ENCODE measurements at places on chromosomes 4 and X.

DNA sequence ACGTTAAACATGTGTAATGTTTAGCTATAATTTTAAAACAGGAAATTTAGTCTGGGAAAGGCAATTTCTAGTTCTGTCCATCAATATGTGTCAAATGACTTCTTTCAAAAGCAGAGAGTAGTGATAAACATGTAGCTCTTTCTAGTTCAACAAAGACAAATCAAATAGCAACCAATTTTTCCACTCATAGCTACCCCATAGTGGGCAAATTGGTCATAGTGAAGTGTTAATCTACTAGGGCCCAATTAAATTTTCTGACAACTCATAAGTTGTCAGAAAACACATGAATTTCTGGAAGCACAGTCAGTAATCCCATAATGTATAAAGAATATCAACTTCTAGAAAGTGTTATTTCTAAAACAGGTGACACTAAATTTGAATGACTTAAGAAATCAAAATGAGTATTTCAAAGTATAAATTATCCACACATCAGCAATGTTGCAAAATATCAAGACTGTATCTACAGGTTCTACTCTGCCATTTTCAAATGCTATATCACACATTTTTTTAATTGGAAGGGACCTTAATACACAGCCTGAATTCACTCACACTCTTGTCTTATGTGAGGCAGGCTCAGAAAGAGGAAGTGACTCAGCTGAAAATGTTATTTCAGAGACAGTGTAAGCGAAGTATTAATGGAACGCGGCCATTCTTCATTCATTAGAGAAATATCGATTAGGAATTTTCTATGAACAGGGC is 7.7 kb downstream of the OCIAD2 start:
- no peak for DNase-seq

DNA sequence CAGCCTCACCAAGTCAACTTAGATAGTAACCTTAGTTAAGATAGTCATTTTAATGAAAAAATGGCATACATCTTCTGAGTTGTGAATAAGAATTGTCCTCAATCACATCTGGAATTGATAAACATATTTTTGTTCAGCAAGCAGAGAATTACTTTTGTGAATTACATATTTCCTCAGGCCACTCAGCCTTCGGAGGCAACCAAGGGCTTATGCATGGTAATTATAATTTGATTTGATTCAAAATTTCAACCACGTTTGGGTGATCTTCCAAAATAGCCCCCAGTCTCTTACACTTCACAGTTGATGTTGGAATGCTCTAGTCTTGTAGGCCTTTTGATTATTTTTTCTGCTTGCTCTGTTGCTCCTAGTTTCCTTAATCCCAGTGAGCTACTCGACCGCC is 63.4 kb downstream of the GALNTL6 start:
- DNase-seq, result no peak

GRCh38 chr4:184854673-184855072 is 28.9 kb upstream of the ACSL1 start:
- no peak for DNase-seq

- no peak for DNase-seq
These were observed 129.4 kb upstream of the ARSJ start for GRCh38 chr4:114108869-114109268.

DNA sequence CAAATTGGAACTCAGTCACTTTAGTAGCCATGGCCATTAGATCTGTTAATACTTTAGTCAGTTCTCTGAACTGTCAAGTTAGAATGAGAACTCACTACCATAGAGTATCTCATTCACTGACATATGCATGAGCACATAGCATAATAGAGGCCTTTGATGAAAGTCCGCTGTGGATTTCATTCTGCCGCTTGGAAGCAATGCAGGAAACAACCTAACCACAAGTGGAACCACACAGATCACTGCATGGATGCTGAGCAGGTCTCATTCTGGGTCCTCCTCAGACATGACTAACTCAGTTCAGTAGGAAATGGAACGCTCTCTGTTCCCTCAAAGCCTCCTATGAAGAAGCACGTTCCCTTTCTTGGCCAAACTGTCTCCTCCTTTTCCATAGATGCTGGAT is 1624.8 kb upstream of the TENM3 start:
- DNase-seq, result no peak

- no peak for DNase-seq
These were observed 4.2 kb upstream of the TMSB4X start for GRCh38 chrX:12970691-12971202.

- no peak for DNase-seq
These were observed 60.8 kb upstream of the TMEM33 start for GRCh38 chr4:41874398-41874797.

DNA sequence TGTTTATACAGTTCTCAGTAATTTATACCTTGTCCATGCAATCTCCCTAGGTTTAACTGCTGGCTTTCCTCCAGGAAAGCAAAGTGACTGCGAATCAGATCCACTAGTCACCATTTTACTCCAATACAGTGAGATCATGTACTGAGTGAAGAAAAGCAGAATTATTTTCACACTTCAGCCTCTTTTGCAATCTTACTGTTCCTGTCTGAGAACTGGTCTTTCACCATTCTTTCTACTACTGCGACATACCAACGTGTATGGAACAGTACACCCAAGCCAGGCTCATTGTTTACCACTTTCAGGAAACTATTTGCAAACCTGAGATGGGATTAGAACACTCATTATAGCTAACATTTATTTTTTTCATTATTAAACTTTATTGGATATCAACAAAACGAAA is 8.0 kb upstream of the MSL3 start:
- no peak for DNase-seq

DNA sequence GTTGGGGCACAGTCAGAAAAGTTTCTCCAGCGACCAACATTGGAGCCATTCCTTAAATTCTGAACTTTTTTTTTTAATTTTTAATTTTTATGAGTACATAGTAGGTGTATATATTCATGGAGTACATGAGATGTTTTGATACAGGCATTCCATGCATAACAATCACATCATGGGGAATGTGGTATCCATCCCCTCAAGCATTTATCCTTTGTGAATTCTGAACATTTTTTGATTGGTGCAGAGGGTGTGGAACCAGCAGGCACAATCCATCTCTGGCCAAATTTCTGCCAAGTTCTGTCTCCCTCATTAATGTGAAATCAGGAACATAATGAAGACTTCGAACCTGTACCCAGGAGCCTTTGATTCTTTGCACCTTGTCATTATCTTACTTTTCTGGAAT is 267.0 kb downstream of the FRMPD4 start:
- DNase-seq, result no peak

GRCh38 chr4:69531251-69531650 is 35.5 kb upstream of the UGT2B4 start:
- DNase-seq, result no peak

DNA sequence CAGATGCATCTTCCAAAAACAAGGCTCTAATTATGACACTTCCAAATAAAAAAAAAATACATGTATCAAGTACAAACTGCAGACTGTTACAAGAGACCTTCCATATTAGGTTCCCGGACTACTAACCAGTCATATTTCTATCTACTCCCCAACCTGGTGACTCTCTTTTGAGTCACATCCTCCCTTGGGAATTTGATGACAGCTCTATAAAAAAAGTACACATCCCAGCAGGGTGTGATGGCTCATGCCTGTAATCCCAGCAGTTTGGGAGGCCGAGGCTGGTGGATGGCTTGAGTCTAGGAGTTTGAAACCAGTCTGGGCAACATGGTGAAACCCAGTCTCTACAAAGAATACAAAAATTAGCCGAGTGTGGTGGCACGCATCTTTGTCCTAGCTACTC is 14.9 kb downstream of the RPGR start:
- DNase-seq, result no peak

- no peak for DNase-seq
These were observed 6.8 kb upstream of the SLC25A6 start for GRCh38 chrX:1398431-1399340.

DNA sequence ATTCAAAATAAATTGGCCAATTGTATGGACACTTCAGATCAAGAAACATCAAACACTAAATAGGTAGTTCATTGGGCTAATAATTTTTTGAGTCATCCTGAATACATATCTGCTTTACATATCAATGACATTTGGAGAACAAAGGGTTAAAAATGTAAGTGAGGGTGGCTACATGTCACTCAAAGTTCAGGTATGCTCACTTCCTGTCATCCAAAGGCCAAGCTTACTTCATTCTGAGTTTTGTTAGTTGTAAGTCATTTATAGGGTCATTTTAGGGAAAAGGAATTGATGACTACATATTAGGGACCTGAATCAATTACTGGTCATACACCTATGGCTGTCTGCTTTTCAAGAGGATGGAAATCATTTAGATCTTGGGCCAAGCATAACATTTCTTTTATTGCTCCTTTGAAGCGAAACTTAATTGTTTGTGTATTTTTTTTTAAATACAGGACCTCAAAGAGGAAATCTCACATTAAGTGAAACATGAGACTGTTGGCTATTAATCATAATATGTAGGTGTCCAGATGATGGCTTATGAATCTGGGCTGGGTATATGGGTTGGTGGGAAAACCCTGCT is 119.2 kb upstream of the LEF1 start:
- no peak for DNase-seq

- no peak for DNase-seq
These were observed 207.4 kb downstream of the TMA16 start for GRCh38 chr4:163701916-163702315.

- no peak for DNase-seq
These were observed 4.2 kb downstream of the PAK3 start for GRCh38 chrX:111100191-111100590.

- no peak for DNase-seq
These were observed 184.9 kb downstream of the KIT start for GRCh38 chr4:54842656-54843055.

- DNase-seq, result no peak
These were observed 148.1 kb downstream of the NWD2 start for GRCh38 chr4:37392521-37393255.

DNA sequence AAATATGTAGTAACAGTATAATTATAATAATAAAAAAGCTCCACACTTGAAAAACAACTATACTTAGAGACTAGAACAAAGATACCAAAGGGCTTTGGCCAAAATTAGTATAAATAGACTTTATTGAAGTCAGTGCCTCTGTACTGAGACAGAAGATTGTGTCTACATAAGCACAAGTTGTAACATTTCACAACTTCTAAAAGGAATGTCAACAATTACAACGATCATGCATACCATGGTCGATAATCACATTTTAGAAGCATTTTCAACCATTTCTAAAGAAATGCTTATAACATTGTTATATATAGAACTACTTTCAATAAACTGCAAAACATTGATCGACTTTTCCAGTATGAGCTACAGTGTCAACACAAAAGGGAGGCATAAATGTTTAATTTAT is 57.0 kb downstream of the DHX15 start:
- DNase-seq, result no peak

DNA sequence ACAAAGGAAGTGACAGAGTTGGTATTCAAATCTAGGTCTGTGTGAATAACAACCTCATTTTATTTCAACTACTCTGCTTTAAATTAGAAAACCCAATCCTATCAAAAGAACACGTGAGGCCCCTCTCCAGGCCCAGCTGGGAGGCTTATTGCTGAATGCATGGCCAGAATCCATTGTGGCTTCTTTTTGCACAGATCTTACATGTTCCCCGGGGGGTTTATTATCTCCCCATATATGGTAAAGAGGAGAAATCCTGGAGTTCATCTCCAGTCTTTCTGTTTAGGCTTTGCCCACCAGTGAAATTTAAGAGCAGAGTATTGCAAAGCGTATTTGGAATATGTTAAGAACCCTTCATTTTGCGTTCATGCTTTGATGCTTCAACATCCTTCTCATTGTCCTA is 655.6 kb downstream of the IL1RAPL1 start:
- DNase-seq, result no peak

DNA sequence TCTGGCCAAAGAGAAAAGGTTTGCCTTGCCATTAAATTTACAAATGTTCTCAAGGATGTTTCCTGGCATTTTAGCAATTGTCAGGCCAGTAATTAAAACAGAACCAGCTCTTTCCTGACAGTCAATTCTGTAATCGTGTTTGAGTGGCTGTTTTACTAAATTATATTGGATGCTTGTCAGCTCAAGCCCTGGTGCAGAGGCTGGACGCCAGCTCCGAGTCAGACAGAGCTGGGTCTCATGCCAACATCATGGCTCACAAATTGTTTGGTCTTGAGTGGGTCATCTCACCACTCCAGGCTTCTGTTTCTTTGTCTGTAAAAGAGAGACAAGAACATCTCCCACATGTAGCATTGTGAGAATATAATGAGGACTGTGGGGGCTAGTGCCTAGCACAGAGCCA is 190.3 kb upstream of the PSAPL1 start:
- no peak for DNase-seq

GRCh38 chrX:125003746-125004446 is 315.8 kb upstream of the TEX13C start:
- DNase-seq, result no peak

GRCh38 chr4:143089291-143089690 is 95.4 kb upstream of the USP38 start:
- no peak for DNase-seq

DNA sequence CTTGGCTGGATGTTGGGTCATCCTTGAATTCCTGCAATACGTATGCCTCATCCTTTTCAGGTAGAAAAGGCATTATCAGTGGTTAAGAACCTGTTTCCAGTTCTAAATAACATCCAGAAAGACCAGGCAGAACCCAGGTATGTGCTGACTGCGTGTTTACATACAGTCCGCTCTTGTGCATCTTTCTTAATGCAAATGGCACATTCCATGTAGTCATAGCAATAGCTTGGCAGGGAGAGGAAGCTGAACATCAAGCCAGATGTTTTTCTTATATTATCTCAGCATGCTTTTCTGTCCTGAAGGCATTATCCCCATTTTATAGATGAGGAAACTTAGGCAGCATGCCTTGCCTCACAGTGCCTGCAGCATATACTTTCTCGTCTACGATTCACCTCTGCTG is 2.1 kb downstream of the DCLK2 start:
- no peak for DNase-seq

Data from stimulated activated CD8-positive, alpha-beta memory T cell treated with anti-CD3 and anti-CD28 coated beads, Interleukin-7, amount 100 ng/mL, for 1 hour (primary cell).